Pancreas (tissue), 10 donors: ENCODE measurements at places on chromosomes 6 and 20. TPM values are rescaled to one million over a fixed set of nuclear protein-coding genes. Genes with fewer than 3 reads are reported as not detected.

DNA sequence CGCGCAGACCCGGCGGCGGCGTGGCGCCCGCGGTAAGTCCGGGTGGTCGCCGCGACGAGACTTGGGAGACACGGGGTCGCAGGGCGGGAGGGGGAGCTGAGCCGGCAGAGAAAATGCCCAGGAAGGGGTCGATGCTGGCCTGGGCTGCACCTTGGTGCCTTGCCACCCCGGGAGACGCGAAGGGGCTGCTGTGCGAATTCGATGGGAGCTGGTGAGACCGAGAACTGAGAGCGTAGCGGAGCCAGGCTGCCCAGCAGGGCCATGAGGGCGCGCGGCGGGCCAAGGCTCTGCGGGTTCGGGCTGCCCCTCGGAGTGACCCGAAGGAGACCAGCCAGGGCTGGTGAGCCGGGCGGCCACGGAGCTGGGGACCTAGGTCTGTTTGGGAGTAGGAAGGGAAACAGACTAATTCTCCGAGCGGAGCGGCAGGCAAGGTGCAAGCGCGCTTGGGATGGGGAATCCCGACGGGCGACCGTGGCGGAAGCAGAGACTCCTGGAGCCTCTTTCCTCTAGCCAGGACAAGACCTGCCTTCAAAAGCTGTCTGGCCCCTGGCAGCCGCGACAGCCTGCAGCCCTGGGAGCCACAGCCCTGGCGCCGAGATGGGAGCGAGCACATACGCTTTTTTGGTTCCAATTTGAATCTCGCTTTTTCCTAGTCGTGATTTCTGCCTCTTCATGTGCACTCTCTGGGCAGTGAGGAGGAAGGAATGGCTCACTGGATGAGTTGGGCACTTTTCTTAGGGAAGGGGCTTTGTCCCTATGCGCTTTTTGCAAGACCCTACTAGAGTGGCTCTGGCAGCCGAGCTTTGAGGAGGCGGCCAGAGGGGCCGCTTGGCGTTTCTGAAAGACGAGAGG, 691 bp downstream of the SYNDIG1 start:
- peak; percentile 76 for DNase-seq
- H3K4me1 ChIP-seq, result no peaks in the 10 kb centered on the region
- peak overlapping the region; percentile 34 for H3K4me3 ChIP-seq
- no peak overlapping the region for H3K27ac ChIP-seq
- H3K27me3 ChIP-seq, result no peaks in the 10 kb centered on the region

Gene SYCP2L
- 1.5 TPM for total RNA-seq

Gene AVP
- not detected for total RNA-seq

DNA sequence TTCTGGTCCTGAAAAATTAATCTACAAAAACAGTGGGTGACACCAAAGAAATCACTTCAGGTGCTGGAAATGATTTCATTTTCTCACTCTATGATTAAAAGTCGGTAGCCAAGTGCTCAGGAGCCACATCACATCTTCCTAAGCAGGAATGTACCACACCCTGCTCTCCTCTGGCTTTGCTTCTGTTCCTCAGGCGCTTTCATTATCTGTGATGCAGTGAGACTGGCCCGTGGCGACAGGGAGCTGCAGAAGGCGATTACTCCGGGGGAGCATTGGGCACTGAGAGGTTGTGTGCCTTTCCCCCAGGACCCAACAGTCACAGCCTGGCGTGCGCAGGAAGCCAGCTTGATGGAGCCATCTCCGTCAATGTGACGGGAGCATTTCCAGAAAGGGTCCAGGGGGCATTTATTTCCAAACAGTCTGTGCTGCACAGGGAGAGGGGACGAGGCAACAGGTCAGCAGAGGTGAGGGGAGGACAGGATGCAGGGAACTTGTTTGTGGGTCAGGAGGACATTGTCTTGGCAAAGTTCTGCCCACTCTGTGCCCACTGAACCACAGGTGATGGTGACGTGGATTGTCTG, 5.6 kb upstream of the ZNF831 start:
- H3K4me3 ChIP-seq, result no peak overlapping the region
- no peaks in the 10 kb centered on the region for H3K4me1 ChIP-seq
- H3K36me3 ChIP-seq, result no peaks in the 10 kb centered on the region
- H3K27me3 ChIP-seq, result no peaks in the 10 kb centered on the region
- DNase-seq, result no peak

GRCh38 chr6:54981647-54982046, 135.1 kb downstream of the FAM83B start:
- no peaks in the 10 kb centered on the region for H3K36me3 ChIP-seq
- no peak overlapping the region for H3K27ac ChIP-seq
- no peak for DNase-seq
- no peak overlapping the region for H3K4me3 ChIP-seq

DNA sequence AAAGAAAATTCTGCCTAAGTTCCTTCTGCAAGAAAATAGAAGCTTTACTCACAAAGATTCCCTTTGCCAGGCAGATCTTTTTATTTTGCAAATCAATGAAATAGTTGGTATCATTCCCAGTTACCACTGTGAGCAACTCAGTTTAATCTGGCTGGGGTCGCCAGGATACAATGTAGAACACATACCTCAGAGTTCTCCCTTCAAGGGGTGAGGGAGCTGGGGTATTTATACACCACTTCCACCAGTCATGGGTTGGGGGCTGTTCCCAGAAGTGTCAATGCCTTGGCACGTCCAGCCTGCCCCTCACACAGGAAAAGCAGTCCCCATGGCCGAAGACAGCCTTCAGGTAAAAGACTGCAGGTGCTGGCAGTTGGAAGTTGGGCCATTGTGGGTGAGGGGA, 86.2 kb downstream of the SLC24A3 start:
- H3K36me3 ChIP-seq, result no peaks in the 10 kb centered on the region
- DNase-seq, result no peak
- H3K4me3 ChIP-seq, result no peak overlapping the region
- no peak overlapping the region for H3K27ac ChIP-seq

DNA sequence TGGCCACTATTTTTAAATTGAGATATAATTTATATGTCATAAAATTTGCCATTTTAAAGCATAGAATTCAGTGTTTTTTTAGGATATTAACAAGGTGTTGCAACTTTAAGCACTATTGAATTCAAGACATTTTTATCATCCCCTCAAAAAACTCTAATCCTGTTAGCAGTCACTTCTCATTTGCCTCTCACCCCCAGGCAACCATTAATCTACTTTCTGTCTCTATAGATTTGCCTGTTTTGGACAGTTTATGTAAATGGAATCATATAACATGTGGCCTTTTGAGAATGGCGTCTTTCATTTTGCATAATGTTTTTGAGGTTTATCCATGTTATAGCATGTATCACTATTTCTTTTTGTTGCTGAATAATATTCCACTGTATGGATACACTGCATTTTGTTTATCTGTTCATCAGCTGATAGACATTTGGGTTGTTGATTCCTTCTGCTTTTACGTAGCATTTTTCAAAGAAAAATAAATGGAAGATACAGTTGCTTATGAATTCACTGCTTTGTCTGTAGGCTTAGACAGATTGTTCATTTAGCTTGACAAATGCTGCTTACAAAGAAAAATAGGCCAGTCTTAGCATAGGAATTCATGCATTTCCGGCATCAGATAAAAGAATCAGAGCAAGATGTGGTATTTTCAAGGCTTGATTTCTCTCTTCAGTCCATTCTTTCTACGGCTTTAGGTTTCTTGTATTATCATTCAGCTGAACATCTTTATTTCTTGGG, 52.9 kb downstream of the STK4 start:
- no peaks in the 10 kb centered on the region for H3K27me3 ChIP-seq
- H3K36me3 ChIP-seq, result no peaks in the 10 kb centered on the region

- no peak for DNase-seq
- no peaks in the 10 kb centered on the region for H3K4me1 ChIP-seq
- H3K27me3 ChIP-seq, result no peaks in the 10 kb centered on the region
These were observed 14.7 kb upstream of the TAF4 start for GRCh38 chr20:62080249-62080990.

Gene COL12A1
- 6.5 TPM for total RNA-seq

Gene PNLDC1
- total RNA-seq, result 0.21 TPM

Gene THBS2
- total RNA-seq, result 2.1 TPM

GRCh38 chr6:136226674-136227377, 23.3 kb downstream of the MTFR2 start:
- H3K4me3 ChIP-seq, result peak overlapping the region; percentile 17
- H3K36me3 ChIP-seq, result no peaks in the 10 kb centered on the region
- H3K4me1 ChIP-seq, result no peaks in the 10 kb centered on the region
- DNase-seq, result no peak

GRCh38 chr20:40416274-40416673, 272.8 kb downstream of the MAFB start:
- no peak overlapping the region for H3K27ac ChIP-seq
- no peaks in the 10 kb centered on the region for H3K36me3 ChIP-seq
- no peak overlapping the region for H3K4me3 ChIP-seq
- no peak for DNase-seq
- H3K4me1 ChIP-seq, result no peaks in the 10 kb centered on the region

Gene GINS1
- 0.52 TPM for total RNA-seq
